Activated CD8-positive, alpha-beta memory T cell treated with anti-CD3 and anti-CD28 coated beads for 1 hour (primary cell): ENCODE measurements at places on chromosomes 16 and 17.

GRCh38 chr16:71781741-71782140, 26.9 kb downstream of the AP1G1 start:
- DNase-seq, result no peak

DNA sequence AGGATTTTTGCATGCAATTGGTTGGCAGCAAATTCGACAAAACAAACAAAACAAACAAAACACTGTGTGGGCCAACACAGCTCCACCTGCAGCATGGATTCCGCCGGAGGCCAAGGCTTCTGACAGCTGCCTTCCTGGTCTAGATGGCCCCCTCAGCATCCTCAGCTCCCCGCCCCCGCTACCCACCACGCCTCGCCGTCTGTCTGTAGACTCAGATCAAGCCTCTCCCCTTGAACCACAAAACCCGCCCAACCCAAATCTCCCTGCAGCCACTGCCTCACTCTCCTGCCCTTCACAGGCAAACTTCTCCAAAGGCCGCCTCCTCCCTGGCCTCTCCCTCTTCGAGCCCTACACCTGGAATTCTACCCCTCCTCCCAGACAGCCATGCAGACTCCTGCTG, 57.9 kb downstream of the RTN4RL1 start:
- DNase-seq, result no peak

DNA sequence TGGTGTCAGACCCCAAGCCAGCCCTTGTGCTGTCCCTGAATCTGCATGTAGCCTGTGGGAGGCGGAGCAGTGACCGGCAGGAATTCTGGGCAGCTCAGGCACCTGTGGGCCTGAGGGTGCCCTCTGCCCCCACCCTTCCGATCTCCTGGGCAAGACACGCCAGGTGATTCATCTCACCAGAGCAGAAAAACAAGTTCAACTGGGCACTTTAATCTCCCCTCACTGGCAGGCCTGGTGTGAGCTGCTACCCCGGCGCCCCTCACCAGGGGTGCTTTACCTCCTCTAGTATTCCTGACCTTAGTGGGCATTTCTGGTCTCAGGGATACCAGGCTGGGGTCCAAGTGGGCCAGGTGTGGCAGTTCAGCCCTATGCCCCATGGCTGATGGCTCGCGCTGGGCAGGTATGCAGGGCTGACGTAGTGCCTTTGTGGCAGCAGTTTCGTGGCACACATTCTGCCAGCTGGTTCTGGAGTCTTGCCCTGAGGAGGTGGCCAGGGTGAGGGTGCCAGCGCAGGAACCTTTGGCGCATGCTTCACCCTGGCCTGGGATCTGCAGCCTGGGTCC, 6.0 kb downstream of the ERBB2 start:
- DNase-seq, result no peak

DNA sequence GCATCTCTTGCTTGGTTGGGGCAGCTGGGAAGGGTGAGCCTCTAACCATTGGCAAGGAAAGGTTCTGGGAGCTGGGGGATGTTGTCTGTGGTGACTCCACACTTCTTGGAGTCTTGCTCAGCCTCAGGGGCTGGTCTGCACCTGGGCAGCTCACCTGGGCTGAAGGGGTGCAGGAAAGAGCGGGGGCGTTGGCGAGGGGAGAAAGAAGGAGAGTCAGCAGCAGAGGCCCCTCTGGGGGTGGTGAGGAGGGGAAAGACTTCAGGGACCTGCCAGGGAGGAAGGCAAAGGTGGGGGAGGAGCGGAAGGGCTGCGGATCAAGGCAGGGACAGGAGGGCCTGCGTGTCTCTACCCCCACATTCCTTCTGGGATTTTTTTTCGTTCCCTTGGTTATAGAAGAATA, 47.7 kb downstream of the CCDC42 start:
- DNase-seq, result no peak

GRCh38 chr17:73091410-73091769, 1.1 kb downstream of the SLC39A11 start:
- no peak for DNase-seq

- DNase-seq, result no peak
Observed at GRCh38 chr16:2825049-2825742, 4.9 kb upstream of the ZG16B start.

DNA sequence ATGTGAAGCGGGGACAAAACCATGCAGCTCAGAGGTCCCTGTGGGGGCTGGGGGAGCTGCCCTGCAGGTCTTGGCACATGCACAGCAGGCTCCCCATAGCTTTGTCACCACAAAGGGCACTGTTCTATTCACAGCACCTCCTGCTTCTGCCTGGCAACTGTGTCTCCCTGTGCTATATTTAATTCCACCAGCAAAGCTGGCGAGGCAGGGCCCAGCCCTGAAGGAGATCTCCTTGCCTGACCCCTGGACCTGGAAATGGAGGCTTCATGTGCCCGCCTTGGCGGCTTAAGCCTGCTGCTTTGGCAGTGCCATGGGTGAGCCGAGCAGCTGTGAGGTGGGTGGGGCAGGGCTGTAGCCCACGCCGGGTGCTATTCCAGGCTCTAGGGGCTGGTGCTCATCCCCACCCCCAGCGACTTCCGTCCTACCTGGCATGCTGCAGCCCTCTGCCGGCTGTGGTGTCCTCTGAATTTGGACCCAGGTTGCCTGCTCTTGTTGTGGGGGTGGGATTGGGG, 6.8 kb downstream of the LDHD start:
- no peak for DNase-seq

GRCh38 chr16:1042866-1043265, 29.7 kb upstream of the SSTR5 start:
- DNase-seq, result no peak

- DNase-seq, result no peak
Observed at GRCh38 chr16:28990375-28991040, 5.7 kb downstream of the LAT start.
